ENCODE measurements at places on chromosomes 3 and 15. TPM values are rescaled to one million over a fixed set of nuclear protein-coding genes. Genes with fewer than 3 reads are reported as not detected.

The ZWILCH gene
- 20.8 TPM for total RNA-seq

- DNase-seq, result no peak
Observed at GRCh38 chr15:99983171-99983885, 250.1 kb upstream of the LYSMD4 start.

DNA sequence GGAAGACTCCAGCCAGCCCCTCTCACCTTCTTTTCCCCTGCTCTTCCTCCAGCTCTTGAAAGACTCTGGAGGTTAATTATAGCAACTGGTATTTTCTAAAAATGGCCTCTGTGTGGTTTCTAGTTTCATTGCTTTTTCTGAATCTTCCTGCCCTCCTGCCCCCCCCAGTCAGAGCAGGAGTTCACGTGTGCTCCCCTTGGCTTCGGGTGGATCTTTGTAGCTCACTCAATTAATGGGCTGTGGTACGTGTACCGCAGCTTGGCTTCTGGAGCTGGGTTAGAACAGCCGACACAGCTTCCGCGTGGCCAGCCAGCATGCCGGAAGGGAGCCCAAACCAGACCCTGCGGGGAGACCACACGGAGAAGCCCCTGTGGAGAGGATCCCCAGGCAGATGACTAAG, 31.5 kb downstream of the TM2D3 start:
- DNase-seq, result no peak

DNA sequence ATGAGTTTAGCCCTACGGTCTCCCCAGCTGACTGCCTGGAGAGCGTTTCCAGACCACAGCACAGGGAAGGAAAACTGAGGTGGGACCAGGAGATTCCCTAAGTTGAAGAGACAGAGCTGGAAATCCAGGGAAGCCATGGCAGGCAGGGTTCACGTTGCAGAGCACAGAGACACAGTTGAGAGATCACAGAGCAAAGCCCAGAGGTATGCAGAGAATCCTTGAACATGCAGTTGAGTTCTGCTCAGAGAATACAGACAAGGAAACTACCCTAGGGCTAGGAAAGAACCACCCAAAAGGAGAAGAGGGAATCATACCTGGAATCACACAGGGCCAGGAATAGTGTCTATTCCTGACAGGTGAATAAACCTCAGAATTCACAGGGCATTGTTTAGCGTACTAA, 14.3 kb downstream of the SLC28A1 start:
- DNase-seq, result no peak

GRCh38 chr3:194711286-194711685, 25.6 kb downstream of the FAM43A start:
- no peak for DNase-seq
